Activated effector memory CD4-positive, alpha-beta T cell treated with anti-CD3 and anti-CD28 coated beads, Interleukin-2, amount 50 U/mL, for 16 hours (primary cell): ENCODE measurements at places on chromosomes 5 and 9.

DNA sequence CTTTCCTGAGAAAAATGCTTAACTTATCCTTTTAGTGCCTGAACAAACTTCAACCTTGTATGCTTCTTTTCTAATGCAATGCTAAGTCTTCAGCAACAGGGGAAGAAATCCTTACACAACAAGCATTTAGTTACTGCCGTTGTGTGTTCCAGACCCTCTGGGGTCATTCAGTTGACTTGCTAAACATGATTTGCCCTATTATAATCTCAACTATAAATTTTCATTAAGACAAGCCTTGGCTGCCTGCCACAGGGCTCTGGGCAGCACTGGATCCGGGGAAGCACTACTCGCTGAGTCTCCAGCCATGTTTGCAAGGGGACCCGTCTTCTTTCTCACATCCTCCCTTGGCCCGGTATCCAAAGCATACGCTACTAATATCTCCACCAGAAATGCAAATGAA is 58.1 kb downstream of the PTCH1 start:
- DNase-seq = no peak

GRCh38 chr5:180799194-180799593 is 3.4 kb downstream of the MGAT1 start:
- DNase-seq = peak; percentile 73

DNA sequence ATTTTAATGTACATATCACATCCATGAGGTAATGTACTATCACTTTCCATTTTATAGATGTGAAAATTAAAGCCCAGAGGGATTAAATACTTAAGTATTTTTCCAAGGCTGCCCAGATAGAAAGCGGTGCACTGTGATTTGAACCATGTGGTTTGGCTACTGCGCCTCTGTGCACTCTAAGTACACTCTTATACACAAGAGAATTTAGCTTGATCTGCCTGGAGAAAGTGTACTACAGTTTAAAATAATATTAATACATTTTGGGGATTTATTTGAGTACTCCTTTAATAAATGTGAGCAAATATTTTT is 360.4 kb upstream of the ACTBL2 start:
- DNase-seq = no peak

DNA sequence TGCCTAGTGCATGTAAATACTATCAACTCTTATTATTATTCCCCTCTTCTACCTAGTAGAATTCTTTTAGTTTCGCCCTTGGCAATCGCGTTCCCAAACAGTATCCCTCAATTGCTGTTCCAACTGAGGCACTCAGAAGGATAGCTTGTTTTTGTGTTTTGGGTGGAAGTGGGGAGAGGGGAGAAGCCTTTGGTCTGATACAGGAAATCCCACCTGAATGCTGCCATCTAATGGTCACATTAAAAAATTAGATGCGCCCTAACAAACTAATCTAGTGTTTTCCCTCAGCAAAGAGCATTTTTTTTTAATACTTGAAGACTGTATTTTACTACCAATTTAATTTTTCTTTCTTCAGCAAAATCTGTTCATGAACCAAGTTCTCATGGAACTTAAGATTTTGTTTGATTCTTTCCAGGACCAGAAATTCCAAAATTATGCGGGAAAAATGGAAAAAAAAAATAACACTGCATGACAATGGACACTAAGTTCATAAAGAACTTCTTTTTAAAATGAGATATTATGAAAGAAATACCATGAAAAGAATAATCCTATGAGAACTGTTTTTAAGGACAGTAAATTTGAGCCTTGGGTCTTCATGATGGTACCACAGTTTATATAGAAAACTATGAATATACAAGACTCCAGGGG is 22.2 kb upstream of the GLDC start:
- no peak for DNase-seq

DNA sequence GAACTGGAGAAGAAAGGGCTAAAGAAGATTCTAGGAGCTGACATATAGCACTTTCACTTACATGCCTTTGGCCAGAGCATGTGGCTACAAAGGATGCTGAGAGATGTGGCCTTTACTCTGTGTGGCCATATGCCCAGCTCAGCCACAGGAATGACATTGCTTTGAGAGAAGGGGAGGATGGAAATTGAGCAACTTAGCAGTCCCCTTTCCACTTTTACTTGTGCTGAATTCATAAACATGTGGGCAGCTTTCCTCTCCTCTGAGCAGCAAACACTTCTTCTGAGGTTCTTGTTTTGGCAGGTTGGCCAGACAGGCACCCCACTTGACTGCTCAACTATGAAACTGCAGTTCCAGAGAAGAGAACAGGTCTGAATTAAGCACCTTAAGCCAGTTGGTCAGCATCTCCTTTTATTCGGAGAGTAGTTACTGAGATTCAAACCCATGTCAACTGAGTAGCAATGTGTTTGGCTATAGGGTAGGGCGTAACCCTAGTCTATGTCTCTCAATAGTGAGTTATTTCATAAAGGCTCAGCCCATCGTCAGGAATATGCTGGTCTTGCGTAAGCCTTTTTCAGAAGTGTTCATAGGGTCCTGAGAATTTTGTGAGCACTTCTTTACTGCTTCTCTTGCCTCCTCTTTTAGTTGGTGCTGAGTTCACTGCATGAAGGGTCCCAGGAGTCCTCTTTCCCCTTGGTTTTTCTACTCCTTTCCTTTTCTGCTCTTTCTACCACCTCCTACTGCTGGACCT is 134.5 kb downstream of the PALM2AKAP2 start:
- no peak for DNase-seq

- no peak for DNase-seq
These were observed 32.0 kb downstream of the UNC13B start for GRCh38 chr9:35193762-35194161.

GRCh38 chr9:77944556-77945243 is 86.9 kb downstream of the GNAQ start:
- no peak for DNase-seq

DNA sequence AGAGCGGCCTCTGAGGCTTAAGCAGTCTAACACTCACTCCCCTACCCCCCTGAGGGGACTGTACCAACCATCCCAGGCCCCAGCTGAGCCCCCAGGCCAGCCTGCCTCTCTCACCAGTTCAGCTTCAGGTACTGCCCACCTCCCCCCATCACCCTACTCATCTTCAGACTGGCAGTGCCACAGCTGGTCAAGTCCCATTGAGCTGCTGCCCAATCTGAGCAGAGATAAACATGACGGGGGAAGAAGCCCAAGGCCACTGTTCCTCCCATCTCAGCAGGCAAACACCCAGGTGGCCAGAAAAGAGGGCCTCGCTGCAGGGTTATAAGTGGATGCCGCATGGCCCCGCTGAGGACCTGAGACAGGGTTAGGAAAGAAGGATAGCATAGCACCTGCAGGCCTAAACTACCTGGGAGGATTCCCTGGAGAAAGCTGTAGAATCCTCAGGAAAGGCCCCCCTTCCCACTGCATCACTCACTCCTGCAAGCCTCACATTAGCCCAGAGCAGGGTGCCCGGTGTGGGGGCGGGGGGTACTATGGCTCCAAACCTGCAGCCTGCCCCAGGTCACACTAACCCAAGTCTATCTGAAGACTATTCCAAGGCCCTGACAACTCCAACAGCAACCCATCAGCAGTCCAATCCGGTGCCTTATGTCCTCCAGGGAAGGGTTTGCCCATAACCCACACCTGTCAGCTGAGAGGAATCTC is 3.6 kb downstream of the B4GALT1 start:
- no peak for DNase-seq

- DNase-seq = no peak
These were observed 36.1 kb upstream of the RANBP6 start for GRCh38 chr9:6051511-6051950.

DNA sequence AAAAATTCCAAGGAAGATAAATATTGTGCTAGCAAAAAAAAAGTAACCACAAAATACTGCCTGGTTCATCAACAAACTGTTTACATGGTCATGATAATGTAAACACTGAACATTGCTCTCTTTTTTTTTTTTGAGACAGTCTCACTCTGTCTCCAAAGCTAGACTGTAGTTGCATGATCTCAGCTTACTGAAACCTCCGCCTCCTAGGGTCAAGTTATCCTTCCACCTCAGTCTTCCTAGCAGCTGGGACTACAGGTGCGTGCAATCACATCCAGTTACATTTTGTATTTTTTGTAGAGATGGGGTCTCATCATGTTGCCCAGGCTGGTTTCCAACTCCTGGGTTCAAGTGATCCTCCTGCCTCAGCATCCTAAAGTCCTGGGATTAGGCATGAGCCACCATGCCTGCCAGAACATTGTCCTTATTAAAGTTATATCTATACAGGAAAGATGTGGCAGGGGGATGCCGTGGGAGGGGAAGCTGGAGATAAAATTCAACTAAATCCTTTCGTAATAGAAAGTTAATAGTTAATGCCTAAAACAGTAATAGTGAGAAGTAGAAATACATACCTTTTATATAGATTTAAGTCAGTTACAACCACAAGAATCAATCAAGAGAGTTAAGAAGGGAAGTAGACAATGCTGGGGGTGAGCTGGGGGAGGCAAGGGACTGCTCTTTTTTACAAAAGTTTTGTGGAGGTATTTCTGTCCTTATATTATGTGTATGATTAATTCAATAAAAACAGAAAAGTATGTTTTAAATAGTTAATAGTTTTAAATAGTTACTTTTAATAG is 52.3 kb downstream of the RGMB start:
- no peak for DNase-seq

DNA sequence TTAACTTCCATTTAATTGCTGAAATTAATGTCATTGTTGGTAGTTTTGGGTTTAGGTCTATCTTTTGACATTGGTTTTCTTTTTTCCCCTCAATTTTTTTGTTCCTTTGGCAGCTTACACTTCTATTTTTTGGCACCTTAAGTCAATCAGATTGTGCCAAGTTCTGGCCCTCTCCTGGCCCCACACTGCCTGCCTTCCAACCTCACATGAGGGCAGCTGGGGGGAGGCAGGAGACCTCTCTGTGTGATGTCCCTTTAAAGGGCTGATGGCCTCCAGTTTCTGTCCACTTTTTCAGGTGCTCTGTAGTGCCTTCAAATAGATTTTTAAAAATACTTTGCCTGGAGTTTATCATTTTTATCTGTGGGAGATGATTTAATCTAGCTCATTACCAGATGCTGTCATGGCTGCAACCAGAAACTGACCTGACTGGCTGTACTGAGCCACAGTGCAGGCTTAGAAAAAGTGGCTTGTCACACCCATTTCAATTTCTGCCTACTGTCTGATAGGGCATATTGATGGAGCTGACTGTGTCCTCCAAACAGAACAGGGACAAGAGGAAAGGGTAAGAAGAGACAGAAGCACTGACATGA is 196.6 kb downstream of the FANCC start:
- no peak for DNase-seq

- no peak for DNase-seq
These were observed 41.9 kb upstream of the UBTD2 start for GRCh38 chr5:172325452-172325851.

- DNase-seq = no peak
These were observed 60.9 kb upstream of the RPL26L1 start for GRCh38 chr5:172898218-172898842.

DNA sequence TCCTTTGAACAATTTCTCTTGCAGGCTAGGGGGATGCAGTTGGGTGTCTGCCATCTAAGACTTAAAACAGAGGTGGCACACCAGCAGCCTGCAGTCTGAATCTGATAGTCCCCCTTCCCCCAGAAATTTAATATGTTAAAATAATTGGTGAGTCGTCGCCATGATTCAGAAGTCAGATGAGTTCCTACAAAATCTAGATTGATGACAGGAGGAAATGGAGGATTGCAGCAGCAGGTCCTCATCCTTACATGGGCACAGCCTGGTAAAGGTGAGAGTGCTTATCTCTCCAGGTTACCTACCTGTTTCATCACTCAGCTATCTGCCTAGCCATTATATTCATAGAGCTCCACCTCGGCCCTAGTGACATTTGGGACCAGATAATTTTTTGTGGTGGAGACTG is 112.3 kb downstream of the PCSK1 start:
- DNase-seq = no peak

DNA sequence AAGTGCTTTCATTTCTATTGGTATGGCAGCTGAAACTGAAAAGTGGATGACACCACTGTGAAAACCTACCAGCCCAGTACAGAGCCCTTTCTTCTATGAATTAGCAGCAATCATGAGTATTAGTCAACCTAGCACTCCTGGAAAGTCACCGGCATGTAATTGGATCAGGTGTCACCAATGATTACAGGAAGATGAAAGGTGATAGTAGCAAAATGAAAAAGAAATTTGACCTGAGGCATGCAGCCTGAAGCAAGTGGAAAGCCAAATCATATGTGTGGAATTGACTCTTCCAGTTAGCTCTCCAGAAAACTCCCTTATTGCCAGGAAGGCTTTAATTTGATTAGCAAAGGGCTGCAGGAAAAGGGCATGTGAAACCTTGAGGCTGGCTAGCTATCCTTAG is 81.2 kb upstream of the NAA35 start:
- DNase-seq = no peak

GRCh38 chr5:19342942-19343341 is 645.1 kb downstream of the CDH18 start:
- no peak for DNase-seq

GRCh38 chr5:159021901-159022556 is 77.7 kb downstream of the EBF1 start:
- DNase-seq = no peak

GRCh38 chr9:112044186-112044585 is 130.9 kb downstream of the SUSD1 start:
- DNase-seq = no peak

DNA sequence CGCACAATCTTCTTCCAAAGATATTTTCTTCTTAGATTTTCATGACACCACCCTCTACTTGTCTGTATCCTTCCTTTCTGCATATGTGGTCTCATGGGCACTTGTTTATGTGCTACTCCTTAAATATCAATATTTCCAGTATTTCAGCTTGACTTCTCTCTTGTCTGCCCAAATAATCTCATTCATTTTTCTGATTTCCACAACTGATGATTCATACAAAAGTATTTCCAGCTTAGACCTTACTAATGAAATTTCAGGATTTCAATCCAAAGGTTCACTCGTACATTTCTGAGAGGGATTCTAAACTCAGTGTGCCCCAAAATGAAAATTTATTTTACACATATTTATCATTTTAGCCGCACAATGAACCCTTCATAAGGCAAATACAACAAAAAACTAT is 928.9 kb upstream of the C9orf72 start:
- DNase-seq = no peak

- DNase-seq = peak; percentile 80
These were observed 22.1 kb downstream of the LCP2 start for GRCh38 chr5:170275376-170275994.

- no peak for DNase-seq
These were observed 246.3 kb upstream of the TLE4 start for GRCh38 chr9:79325501-79325900.

GRCh38 chr5:158410976-158411375 is 552.0 kb upstream of the CLINT1 start:
- no peak for DNase-seq

- DNase-seq = no peak
These were observed 47.2 kb downstream of the BICD2 start for GRCh38 chr9:92717201-92718085.

- DNase-seq = no peak
These were observed 26.3 kb downstream of the STC2 start for GRCh38 chr5:173301695-173302545.

GRCh38 chr9:95266649-95267048 is 50.9 kb downstream of the FANCC start:
- no peak for DNase-seq

DNA sequence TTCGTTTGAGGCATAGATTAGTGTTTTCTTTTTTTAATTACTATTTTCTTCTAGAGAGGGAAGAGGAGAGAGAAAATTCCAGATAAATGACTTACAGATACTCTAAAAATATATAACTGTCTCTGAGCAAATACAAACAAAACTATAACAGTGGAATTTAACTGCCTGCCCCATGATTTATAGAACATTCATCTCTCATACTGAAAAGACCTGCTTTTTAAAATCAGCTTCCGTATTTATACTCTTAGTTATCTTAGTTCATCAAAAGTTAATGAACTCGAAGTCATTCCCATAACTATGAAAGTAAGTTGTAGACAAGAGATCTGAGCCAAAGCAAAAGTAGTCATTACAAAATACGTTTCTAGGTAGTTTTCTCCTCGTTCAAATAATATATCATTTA is 123.8 kb upstream of the DMRT1 start:
- no peak for DNase-seq
